ENCODE measurements at places on chromosomes 2 and 18.

GRCh38 chr2:32516567-32516966 lies 111.3 kb upstream of the TTC27 start:
- no peak for DNase-seq

GRCh38 chr18:31720867-31721266 lies 36.5 kb upstream of the B4GALT6 start:
- DNase-seq: no peak

DNA sequence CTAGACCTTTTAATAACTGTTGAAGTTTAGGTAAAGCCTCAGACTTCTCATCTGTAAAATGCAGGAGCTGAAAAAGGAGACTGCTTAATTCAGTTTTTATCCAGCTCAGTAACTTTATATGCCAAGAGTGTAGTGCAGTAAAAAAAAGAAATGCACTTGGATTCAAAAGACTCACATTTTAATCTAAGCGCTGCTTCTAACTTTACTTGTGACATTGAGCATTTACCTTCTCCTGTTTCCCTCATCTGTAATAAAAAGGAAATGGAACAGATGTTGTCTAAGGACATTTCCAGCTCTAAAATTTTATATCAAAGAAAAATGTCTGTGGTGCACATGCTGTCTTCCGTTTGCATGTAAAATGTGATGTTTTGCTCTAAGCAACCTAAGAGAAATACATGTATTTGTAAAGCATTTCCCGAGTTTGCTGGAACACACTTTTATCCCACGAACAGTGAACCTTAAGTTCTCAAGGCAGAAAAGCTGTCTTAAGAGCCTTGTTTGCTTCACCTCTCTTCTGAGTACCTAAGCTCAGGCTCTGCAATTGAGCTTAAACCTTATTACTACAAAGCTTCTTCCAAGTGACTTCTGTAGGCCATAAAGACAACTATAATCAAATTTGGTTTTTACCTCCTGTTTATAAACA lies 24.2 kb upstream of the TANK start:
- no peak for DNase-seq

DNA sequence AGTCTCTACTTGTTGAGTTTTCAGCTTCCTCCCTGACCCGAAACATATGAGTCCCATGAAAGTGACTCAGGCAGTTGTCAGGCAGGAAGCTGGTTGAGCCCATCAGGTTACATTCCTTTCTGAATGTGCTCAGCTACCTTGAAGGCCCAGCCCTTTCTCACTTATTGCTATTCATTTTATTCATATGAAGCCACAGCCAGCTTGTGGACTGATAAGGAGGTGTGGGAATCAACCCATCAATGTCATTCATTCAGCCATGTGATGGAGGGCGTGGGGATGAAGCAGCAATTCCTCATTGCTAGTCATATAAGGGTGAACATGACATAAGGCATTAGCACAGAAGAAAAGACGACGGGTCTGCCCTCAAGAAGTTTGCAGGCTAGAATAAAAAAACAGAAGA lies 5.3 kb upstream of the VPS4B start:
- DNase-seq: no peak

DNA sequence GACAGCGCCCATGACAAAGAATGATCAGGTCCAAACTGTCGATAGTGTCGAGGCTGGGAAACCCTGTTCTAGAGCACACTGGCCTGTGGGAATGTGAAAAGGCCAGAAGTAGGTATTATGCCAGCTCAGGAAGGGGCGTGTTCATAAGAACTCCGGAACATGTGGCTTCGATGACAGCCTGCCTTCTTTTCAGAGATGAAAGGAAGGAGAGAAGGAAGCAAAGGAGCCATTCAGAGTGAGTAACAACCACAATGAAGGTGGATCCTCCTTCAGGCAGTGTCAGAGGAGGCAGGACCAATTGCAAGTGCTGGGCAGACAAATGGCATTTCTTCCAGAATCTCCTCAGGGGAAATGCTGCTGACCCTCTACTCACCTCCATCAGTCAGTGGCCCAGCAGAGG lies 58.5 kb downstream of the NCKAP5 start:
- DNase-seq: no peak

- DNase-seq: no peak
These were observed 7.1 kb downstream of the ZNF407 start for GRCh38 chr18:74604774-74605173.

DNA sequence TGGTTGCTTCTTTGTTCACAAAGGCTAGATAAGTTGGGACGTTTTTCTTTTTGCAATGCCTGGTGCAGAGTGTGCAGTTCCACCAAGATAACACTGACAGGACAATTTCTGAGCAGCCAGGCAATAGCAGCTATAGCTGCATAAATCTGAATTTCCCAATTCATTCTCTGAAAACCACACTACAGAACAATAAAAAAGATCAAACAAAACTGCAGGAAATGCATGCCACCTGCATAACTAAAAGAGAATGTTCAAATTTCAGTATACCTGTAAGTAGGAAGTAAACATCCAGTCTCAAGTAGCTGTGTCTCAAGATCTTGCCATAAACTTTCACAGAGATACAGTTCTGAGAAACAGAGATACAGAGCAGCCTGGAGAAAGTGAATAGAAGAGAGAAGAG lies 5.3 kb upstream of the KCTD18 start:
- DNase-seq: no peak

DNA sequence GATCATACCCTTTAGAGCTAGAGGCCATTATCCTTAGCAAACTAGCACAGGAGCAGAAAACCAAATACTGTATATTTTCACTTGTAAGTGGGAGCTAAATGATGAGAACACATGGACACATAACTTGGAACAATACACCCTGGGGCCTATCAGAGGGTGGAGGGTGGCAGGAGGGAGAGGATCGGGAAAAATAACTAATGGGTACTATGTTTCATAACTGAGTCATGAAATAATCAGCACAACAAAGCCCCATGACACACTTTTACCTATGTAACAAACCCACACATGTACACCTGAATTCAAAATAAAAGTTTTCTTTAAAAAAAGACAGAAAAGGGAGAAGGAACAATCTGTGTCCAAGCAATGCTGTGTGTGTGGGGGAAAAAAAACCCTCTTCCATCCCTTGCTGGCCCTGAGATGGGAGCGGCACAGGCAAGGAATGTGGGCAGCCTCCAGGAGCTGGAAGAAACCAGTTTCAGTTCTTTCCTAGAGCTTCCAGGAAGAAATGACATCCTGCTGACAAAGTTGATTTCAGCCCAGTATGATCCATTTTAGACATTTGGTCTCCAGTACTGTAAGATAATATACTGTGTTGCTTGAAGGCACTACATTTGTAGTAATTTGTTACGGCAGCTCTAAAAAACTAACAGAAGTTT lies 458.7 kb upstream of the CNTNAP5 start:
- no peak for DNase-seq

- DNase-seq: no peak
These were observed 135.2 kb downstream of the PRPF40A start for GRCh38 chr2:152582081-152582480.

DNA sequence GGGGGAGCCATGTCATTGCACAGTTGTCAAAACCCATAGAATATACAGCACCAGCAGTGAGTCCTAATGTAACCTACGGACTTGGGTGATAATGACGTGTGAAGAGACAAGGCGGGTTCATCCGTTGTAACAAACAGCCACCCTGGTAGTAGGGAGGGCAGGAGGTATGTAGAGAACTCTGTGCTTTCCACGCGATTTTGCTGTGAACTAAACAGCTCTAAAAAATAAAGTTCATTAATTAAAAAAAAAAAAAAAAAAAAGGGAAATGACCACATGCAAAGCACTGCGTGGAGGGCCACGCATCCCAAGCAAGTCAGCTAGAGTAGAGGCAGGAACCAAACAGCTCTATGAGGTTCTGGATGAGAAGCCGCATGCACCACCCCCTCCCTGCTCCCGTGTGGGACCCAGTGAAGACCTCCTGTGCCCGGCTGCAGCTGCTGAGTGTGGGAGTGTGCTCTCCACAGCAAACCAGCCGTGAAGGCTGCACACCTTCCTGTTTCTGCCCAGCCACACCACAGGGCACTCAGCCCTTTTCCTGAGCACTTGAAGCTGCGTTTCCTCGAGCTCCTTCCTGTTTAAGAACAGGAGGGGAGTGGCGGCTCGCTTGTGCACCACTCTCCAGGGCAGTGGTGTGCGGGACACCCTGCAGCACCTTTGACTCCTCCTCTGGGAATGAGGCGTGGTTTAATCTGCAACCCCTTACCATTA lies 65.6 kb downstream of the ODC1 start:
- no peak for DNase-seq

DNA sequence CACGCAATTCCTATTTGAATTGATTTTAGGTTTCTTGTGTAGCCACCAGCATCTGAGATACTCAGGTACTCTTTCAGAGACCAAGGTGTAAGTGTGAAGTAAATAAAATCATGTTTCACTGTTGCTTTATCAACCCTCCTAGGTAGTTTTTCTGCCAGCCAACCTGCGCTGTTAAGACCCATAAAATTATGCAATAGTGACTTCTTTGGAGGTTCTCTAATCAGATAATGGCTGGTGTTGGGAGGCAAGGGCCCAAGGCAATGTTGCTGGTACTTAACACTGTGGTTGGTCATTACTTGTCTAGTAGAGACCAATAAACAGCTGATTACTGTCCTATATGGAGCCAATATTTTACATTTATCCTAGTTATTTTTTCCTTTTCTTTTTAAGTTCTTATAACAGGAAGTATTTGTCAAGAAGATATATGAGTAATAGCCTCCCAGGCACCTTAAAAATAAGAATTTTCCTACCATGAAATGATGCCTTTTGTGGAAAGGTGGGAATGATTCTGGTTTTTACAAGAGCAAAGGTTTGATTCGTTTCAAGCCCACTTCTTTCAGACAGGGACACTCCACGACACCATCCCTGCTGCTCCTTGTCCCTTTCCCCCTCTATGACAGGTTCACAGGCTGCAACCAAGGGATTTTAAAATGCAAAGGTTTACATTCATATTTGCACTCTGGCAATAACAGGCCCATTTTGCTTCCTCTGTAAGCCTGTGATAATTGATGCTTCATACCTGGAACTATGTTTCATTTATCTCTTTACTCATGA lies 259.3 kb downstream of the MEIS1 start:
- no peak for DNase-seq

- no peak for DNase-seq
These were observed 325.9 kb downstream of the PAX3 start for GRCh38 chr2:221972813-221973478.

- DNase-seq: no peak
These were observed 131.2 kb downstream of the THADA start for GRCh38 chr2:43464590-43464989.

- no peak for DNase-seq
These were observed 166.6 kb downstream of the FAM210A start for GRCh38 chr18:13559754-13560153.

- DNase-seq: no peak
These were observed 90.1 kb downstream of the CHN1 start for GRCh38 chr2:174914853-174915760.

- DNase-seq: no peak
These were observed 19.8 kb downstream of the TMEM185B start for GRCh38 chr2:120203251-120204021.

- DNase-seq: no peak
These were observed 83.5 kb downstream of the OSBPL6 start for GRCh38 chr2:178277741-178278197.

- no peak for DNase-seq
These were observed 21.8 kb downstream of the COLEC12 start for GRCh38 chr18:478681-479080.

- DNase-seq: no peak
These were observed 62.9 kb downstream of the POMC start for GRCh38 chr2:25105336-25106085.

- DNase-seq: no peak
These were observed 52.3 kb upstream of the SPAG16 start for GRCh38 chr2:213231966-213232365.

- no peak for DNase-seq
These were observed 1.3 kb downstream of the NETO1 start for GRCh38 chr18:72866442-72866900.

- no peak for DNase-seq
These were observed 39.8 kb upstream of the SNED1 start for GRCh38 chr2:240958366-240959213.

GRCh38 chr18:50396005-50396660 lies 21.3 kb downstream of the SKA1 start:
- no peak for DNase-seq

DNA sequence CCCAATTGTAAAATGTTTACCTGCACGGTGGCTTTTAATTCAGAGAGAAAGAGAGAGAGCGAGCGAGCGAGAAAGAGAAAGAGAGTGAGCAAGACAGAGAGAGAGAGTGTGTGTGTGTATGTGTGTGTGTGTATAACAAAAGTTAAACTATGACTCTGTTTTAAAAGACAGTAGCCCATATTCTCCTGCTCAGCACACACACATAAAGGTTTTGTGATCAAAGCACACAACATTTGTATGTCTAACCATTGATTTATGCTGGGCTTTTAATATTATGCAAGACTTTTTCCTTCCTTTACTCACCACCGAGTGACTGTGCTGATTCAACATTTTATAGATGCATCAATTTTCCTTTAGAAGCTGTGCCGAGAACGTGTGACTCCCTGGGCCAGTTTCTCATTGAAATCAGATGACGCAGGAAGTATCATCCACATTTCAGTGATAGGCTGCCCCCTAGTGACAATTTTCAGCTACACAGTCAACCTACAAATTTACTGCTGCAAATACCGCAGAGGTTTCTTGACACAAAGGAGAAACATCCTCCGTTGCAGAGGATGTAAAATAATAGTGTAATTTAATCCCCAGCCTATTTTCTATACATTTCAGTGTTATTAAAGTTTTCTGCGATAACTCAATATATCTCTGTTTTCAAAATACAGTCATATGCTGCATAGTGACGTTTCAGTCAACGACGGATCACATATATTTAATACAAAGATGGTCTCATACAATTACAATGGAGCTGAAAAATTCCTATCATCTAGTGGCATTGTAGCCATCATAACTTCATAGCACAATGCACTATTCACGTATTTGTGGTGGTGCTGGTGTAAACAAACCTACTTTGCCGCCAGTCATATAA lies 165.9 kb upstream of the TANK start:
- peak; percentile 66 for DNase-seq

GRCh38 chr2:68203587-68203986 lies 45.9 kb downstream of the PNO1 start:
- no peak for DNase-seq

GRCh38 chr2:237324837-237325236 lies 89.1 kb downstream of the COL6A3 start:
- no peak for DNase-seq

DNA sequence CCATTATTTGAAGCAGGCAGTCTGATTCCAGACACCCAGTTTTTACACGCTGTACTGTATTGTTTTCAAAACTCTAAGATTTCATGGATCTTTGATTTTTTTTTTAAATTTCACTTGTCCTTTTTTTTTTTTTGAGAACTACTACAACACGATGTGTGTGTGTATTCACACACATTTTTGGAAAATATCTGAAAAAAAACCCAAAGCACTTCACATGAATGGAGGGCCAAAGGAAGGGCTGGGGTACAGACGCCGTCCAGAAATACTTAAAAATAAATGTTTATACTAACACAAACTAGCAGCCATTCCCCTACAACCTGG lies 314 bp upstream of the SSB start:
- no peak for DNase-seq

GRCh38 chr18:49708662-49709346 lies 104.5 kb downstream of the ACAA2 start:
- no peak for DNase-seq

- DNase-seq: peak; percentile 58
These were observed 4.9 kb downstream of the ZAP70 start for GRCh38 chr2:97718051-97718882.

GRCh38 chr18:45386041-45386655 lies 229.1 kb upstream of the SLC14A2 start:
- DNase-seq: no peak

- peak; percentile 16 for DNase-seq
These were observed 3.1 kb downstream of the STK39 start for GRCh38 chr2:168244318-168244717.

- DNase-seq: no peak
These were observed 60.4 kb downstream of the WDSUB1 start for GRCh38 chr2:159226059-159226461.

- no peak for DNase-seq
These were observed 83.0 kb downstream of the NEB start for GRCh38 chr2:151651274-151651673.

Data from activated CD4-positive, alpha-beta T cell treated with anti-CD3 and anti-CD28 coated beads, Interleukin-2, amount 50 U/mL, for 4 hours (primary cell).